Stromal cell of bone marrow (primary cell): ENCODE measurements at places on chromosomes 7 and 10.

DNA sequence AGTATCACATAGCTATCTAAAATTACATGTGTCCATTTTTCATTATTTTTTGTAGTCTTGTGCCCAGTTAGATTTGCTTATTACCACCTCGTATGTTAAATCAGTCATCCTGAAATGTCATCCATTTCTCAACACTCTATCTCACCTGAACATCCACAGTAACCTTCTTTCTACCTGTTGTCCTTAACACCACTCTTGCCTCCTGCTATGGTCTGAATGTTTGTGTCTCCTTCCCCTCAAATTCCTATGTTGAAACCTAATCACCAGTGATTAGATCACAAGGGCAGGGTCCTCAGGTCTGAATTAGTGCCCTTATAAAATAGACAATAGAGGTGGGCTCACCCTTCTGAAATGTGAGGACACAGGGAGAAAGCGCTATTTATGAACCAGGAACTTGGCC, 80.2 kb upstream of the ASAH2 start:
- DNase-seq: no peak

DNA sequence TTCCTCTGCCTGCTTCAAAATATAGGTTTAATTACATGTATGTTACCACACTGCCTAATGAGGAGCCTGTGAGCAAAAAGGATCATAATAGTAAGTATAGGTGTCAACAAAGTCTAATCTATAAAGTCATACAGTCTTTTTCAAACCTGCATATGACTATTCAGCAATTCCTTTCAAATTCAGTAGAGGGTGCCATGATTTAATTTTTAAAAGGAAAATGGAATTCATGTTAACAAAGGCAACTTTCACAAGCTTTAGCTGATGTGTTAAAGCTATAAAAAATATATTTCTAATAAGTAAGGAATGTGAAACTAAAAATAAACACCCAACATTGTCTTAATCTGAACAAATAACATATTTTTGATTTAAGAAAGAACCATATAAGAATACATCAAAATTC, 52.1 kb downstream of the MPP7 start:
- DNase-seq: no peak

GRCh38 chr7:20834656-20835055, 48.0 kb upstream of the SP8 start:
- no peak for DNase-seq

- no peak for DNase-seq
These were observed 89.5 kb upstream of the AUTS2 start for GRCh38 chr7:69508736-69509135.

DNA sequence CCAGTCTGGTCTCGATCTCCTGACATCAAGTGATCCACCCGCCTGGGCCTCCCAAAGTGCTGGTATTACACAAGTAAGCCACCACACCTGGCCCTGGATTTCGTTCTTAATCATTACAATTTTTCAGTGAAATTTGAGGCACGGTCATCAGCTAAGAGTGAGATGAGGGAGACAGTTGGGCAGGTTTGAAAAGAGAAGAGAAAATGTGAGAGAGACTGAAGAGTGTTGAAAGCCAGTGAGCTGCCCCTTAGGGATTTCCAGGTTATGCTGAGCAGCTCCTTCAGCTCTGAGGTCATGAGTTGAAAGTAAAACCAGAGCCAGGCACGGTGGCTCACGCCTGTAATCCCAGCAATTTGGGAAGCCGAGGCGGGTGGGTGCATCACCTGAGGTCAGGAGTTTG, 5.9 kb upstream of the UPF2 start:
- no peak for DNase-seq
